Activated effector memory CD4-positive, alpha-beta T cell treated with anti-CD3 and anti-CD28 coated beads, Interleukin-2, amount 50 U/mL, for 16 hours (primary cell): ENCODE measurements at places on chromosomes 1 and 21.

DNA sequence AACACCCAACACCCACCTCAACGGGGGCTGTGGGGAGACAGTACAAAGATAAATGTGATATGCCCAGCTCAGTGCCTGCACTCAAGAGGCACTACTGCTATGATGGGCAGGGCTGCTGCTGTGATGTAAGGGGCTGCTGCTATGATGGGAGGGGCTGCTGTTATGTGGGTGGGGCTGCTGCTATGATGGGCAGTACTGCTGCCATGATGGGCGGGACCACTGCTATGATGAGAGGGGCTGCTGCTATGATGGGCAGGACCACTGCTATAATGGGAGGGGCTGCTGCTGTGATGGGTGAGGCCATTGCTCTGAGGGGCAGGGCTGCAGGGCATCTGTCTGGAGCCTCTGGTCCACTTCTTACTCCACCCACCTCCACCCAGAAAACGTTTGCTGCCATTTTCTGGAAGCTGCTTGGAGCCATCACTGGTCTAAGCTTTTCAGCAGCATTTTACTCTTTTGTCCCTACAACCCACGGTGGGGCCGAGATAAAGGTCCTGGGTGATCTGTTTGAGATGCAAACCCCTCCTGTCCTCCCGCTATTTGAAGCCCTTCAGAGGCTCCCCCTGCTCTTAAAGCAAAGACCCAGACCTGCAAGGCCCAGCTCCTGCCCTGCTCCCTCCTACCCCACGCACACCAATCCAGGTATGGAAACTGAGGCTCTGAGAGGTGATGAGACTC lies 656.9 kb downstream of the PTPRU start:
- DNase-seq = no peak

- peak; percentile 74 for DNase-seq
Measured at GRCh38 chr1:207077470-207078377, 10.9 kb upstream of the C4BPB start.

DNA sequence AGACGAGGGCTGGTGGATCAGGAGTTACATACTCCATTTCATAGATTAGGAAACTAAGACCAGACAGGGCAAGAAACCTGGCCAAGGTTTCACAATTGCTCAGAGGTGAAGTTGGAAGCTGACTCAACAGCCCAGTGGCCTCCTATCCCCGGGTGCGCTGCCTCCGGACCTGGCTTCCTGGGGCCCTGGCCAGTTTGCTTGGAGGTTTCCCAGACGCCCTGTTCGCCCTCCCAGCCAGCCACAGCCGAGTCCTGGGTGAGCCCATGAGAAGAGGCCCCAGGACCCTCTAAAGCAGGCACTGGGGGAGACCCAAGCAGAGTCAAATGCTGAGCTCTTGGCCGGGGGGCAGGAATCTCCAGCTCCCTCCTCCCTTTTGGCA lies 180.1 kb downstream of the ZBTB18 start:
- peak; percentile 52 for DNase-seq

GRCh38 chr1:67792741-67793458 lies 40.4 kb downstream of the GNG12 start:
- DNase-seq = no peak

- DNase-seq = no peak
Measured at GRCh38 chr1:7753641-7754040, 17.5 kb upstream of the VAMP3 start.

- no peak for DNase-seq
Measured at GRCh38 chr1:168518201-168518689, 25.6 kb downstream of the XCL2 start.

DNA sequence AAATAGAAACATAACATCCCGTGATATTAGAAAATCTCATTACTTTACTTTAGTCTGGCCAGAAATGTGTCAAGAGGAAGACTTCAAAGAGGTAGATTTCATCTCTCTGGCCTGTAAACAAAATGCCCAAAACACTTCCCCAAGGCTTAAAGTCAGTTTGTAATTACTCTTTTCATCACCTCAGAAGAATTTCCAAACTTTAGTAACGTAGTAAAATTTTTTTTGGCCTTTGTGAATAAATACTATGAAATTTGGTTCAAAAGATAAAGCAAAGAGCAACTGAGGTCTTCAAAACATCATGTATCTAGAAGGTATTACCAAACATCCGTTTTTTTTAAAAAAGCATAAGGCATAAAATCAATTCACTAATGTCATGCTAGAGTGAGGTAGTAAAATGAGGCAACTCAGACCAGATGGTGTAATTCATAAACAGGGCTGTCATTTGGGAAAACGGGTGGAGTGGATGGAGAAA lies 51.4 kb downstream of the LEPR start:
- DNase-seq = no peak

DNA sequence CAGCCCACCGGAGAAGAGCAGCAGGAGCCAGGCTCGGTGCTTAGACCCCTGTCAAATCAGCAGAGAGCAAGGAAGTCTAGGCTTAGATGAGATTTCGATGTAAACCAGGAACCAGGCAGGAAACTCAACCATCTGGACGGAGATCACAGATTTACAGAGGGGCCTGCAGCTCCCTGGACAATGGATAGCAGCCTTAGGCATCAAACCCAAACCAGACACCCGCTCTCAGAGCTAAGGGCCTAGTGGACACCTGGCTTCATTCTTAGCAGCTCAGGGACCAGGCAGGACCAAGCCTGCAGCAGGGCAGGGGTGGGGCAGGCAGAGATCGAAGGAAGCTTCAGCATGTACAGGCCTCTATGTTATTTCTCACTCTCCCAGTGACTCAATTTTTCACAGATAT lies 127.8 kb upstream of the FMN2 start:
- DNase-seq = no peak

- DNase-seq = no peak
Measured at GRCh38 chr21:34020005-34020847, 53.2 kb upstream of the MRPS6 start.

DNA sequence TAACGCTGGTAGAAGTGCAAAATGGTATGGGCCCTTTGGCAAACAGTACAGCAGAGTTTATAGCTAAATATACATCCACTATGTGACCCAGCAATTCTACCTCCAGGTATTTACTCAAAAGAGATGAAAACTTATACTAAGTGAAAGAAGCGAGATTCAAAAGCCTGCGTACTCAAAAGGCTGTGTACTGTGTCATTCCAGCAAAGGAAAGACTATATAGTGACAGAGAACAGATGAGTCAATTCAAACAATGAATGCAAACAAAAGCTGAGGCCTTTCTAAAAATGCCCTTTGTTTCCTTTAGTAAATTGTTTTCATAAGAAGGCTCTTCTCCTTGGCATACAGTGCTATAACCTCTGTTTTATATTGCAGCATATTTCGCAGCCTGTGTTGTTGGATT lies 268.8 kb upstream of the CSF3R start:
- DNase-seq = no peak

DNA sequence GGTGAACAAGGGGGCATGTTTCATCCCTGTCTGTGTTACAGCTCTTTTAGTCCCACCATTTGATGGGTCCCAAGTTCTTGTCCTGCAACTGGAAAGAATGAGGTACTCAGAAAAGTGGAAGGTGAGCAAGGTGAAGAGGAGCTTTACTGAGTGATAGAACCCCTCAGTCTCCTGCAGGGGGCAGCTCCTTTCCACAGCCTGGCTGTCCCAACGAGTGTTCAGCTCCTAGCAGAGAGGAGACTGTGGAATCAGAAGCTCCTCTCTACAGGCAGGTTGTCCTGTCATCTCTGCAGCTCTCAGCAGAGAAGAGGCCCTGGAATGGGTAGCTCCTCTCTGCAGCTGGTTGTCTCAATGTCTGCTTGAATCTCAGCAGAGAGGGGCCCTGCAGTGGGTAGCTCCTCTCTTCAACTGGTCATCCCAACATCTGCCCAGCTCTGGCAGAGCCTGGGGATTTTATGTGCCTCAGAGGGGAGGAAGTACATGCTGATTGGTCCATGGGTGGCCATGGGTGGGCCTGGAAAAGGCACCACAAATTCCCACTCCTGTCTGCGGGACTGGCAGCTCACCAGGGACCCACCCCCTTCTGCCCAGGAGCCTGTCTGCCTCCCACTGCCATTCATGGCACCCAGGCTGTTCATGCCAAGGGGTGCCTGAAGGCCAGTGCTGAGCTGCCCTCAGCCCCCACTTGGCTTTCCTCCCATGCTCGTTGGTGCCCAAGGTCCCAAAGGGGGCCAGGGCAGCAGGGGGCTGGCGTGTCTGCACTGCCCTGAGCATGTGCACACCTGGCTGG lies 25.7 kb downstream of the LDLRAD1 start:
- DNase-seq = no peak

DNA sequence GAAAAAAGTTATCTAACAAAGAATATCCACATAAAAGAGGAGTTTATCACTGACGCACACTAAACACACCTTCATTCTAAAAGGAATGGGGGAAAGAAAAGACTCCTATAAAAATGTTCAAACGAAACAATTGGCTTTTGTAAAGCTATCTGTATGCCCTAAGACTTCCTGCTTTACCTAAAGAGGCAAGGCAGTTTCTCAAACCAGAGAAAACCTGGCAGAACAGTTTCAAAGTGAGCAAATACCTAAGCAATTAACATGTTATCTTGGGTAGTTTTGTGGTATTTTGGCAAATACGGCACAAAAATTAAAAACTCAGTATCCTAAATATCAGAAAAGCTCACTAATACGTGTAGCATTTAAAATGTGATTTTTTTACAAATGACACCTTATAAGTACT lies 1.9 kb downstream of the PUM1 start:
- DNase-seq = no peak

DNA sequence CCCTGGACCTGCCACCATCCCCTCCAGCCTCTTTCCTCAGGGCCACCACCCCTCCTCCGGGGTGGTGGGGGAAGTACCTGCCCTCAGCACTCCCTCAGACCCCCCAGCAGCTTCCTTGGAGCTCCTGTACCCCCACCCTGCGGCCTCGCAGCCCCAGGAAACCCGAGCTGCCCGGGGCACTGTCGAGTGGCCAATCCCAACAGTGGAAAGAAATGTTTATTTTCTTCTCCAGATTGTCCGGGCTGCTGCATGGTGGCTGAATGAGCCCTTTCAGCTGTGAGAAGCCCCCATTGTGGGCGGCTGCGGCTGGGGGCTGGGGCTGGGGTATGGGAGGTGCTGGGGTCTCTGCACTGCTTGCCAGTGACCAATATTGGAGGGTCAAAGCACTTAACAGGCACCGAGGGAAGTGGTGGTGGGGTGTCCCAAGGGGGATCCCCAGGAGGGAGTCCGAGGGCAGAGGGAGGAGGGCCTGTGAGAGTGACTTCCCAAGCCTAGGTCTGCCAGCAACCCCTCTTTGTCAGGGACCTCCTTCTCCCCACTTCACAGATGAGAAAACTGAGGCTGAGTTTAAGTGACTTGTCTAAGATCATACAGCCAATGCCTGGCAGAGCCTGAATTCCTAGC lies 25.2 kb downstream of the RUNX3 start:
- DNase-seq = peak; percentile 61

- no peak for DNase-seq
Measured at GRCh38 chr1:20534659-20535417, 17.5 kb upstream of the FAM43B start.

- DNase-seq = no peak
Measured at GRCh38 chr1:46041974-46042373, 90.5 kb downstream of the PIK3R3 start.

GRCh38 chr1:58649555-58649954 lies 50.3 kb downstream of the MYSM1 start:
- DNase-seq = no peak
